ENCODE measurements at places on chromosomes 3 and 15.

DNA sequence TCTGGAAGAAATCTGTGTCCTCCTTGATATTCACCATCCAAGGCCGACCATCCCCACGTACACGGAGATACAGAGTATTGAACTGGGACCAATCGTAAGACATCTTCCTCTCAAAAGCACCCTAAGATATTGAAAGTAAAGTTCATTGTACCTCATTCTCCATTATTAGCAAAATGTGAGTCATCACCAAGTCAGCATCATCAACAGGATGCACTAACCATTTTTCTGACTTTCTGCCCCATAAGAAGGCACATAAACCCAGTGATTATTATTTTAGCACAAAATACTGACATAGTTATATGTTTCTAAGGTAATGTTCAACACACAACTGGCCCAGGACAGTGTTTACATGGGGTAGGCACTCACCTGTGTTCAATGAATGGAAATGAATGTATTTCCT lies 7.4 kb downstream of the NDUFAF1 start:
- DNase-seq, result no peak

GRCh38 chr15:33292717-33293307 lies 18.0 kb upstream of the RYR3 start:
- no peak for DNase-seq

DNA sequence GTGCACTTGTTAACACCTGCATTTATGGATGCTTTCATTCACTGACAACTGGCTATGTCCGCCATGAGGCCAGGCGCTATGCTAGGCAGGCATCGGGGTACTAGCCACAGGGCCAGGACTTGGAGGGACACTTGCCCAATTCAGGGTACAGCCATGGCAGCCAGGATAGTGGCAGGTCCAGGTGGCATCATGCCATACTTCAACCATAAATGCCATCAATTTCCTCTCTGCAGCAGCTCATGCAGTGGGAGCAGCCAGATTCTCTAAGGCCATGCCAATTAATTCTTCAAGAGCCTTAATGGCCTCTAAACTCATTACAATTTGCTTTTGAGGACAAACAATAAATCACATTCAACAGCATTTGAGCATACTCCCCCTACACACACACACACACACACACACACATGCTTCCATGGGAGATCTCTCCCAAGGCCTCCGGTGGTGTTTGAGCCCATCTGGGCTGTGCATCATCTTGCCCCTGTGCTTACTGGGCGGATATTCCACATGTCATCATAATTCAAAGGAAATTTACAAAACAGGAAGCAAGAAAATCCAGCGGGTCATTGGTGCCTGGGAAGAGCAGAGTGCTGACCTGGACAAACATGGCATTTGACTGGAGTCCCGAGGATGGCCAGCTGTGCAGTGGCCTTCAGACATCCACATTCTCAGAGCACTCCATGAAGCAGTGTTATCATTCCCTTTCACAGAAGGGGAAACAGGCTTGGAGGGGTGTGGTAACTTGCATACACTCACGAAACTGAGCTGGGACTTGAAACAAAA lies 109.1 kb downstream of the IQSEC1 start:
- DNase-seq, result no peak

DNA sequence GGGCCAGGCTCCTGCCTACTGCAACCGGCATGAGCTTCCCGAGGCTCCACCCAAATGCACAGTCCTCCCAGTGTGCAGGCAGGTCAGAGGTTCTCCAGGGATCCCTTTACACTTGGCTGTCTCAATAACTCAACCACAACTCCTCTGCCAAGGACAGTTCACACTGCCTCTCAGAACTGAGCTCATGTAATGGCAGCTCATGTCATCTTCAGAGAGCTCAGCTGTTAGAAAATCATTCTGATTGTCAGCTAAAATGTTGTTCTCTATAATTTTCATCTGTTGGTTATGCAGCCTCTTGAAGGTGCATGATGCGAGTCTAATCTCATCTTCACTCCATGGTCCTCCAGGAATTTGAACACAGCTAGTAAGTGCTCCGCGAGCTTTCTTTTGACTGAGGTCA lies 76.7 kb downstream of the SST start:
- DNase-seq, result no peak

DNA sequence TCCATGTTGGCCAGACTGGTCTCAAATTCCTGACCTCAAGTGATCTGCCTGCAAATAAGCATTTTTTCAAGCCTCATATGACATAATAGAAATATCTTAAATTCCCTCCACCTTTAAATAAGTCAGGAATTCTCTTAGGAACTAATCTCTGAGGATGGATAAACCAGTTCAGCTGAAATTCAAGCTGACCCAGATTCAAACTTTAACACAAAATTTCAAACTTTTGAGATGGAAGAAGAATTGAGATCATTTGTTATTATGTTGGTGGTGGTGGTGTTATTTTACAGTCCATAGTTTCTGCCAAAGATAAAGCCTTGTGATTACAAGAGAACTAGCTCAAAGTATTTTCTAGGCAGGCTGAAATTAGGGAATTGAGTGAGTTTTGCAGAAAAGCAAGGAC lies 85.5 kb downstream of the SSR3 start:
- no peak for DNase-seq

- no peak for DNase-seq
These were observed 406.8 kb upstream of the ZNF385D start for GRCh38 chr3:22157848-22158247.

DNA sequence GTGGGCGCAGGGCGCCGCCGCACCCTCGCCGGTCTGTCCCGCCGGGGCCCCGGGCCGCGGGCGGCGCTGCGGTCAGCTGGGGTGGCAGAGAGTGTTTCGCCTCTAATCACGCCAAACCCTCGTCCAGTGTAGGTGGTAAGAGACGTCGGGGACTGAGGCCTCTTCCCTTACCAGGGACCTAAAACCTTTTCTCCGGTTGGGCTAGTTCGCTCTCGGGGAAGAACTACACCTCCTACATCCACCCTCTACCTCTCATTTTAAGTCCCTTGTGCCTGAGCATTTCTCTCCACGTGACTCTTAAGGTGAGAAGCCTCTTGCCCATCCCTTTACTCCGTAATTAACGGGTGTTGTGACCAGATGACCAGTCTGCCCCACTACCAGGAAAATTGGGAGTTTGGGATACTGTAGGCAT lies 520 bp downstream of the TMEM42 start:
- DNase-seq, result no peak

DNA sequence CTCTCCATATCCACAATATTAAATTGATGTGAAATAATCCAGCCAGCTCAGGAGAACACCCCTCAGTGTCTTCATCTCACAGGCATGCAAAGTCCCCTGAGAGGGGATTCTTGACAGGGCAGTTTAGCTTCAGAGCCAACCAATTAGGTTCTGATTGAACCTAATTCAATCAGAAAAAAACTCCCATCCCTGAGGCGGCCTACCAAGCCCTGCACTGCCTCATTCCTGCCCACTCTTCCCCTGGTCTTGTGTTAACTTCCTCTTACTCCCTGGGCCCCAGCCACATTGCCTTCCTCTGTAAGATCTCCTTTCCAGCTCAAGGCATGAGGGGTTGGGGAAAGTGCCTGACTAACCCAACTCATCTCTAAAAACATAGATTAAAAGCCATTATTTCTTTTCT lies 46.1 kb downstream of the FRMD4B start:
- DNase-seq, result no peak

- DNase-seq, result no peak
These were observed 66.0 kb downstream of the CRTC3 start for GRCh38 chr15:90595763-90596155.

DNA sequence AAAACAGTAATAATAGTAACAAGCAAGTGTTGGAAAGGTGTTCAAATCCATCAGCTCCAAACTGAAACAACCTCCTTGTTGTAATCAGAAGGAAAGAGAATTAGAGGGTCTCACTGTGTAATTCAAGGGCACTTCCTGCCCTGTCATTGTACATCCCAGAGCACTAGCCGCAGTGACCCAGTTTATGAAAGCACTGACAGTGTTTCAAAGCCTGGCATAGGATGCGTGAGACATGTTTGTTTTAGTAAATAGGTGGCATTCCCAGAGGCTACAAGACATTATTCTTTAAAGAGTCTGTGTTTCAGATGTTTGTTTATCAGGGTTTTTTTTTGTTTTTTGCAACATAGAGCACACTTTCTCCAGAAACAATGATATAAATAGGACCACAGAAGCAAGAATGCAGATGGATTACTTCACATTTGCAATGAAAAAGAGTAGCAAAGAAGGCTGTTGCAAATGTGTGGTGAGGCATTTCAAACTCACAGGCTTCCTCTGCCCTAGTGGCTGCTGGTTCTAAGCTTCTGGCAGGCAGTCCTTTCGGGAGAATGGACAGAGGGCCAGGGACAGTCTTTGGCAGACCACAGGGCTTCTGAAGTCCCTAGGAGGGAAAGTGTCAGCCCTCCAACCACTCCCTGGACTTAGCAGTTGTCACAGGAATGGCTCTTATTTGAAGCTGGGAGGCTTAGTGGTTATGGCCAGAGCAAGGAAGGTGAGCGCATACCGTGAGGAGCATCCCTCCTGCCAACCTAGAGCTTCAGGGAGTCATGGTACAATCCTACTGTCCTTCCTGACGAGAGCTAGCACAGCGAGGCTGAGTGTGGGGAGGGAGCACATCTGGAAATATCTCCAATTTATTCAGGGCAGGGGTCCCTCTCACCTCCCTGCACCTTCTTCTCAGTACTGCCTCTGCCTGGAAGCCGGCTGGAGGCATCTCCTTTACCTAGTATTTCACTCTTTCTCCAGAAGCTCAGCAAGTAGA lies 31.4 kb upstream of the TIPARP start:
- DNase-seq, result no peak

- no peak for DNase-seq
These were observed 8.0 kb downstream of the BCL2L10 start for GRCh38 chr15:52104532-52105004.

DNA sequence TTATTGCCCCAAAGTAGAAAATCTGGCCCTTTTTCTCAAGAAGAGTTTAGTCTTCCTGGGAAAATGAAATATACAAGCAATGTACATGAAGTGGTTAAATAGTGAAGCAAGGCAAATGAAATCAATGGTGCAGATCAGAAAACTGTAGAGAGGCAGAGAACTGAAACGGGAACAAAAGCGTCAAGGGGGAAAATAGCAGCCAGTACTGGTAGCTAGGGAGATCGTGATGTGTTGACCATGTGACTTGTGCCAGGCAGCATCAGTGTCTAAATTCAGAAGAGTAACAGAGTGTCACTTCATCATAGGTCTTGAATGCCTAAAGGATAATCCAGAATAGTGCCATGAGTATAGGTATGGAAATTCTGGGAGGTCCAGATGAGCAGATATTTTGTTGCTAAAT lies 163.1 kb downstream of the CHL1 start:
- no peak for DNase-seq

DNA sequence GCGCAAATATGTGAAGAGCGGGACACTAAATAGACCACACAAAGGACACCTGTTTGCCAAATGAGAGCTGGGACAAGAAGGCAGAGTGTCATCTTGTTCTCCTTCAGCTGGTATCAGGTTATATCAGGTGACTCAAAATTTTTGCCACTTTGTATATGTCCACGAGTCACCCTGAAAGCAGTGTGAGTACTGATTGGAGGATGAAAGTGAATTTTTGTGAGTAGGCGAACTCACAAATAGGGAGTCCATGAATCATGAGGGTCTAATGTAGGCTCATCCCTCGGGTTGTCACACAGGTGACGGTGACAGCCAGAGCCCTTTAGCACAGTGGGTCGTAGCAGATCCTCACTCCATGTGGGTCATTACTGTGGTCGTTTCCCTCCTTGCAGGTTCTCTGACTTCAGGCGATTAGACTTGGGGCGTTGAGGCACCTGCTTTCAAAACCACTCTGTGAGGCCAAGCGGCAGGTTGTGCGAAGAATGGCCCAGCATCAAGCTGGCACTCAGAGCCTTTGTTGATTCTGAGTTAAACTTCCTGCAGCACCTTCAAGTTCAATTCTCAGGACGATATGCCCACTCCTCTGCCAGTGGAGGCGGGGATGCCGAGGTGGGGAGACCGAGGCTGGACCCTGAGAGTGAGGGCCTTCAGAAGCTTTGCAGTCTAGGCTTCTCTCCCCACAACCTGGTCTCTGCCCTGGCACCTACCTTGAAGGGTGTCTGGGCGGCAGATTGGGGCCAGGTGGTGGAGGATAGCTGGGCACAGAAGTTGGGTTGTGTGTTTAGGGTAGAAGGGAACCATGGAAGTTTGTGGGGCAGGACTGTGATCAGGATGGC lies 173.8 kb downstream of the SMAD6 start:
- no peak for DNase-seq

DNA sequence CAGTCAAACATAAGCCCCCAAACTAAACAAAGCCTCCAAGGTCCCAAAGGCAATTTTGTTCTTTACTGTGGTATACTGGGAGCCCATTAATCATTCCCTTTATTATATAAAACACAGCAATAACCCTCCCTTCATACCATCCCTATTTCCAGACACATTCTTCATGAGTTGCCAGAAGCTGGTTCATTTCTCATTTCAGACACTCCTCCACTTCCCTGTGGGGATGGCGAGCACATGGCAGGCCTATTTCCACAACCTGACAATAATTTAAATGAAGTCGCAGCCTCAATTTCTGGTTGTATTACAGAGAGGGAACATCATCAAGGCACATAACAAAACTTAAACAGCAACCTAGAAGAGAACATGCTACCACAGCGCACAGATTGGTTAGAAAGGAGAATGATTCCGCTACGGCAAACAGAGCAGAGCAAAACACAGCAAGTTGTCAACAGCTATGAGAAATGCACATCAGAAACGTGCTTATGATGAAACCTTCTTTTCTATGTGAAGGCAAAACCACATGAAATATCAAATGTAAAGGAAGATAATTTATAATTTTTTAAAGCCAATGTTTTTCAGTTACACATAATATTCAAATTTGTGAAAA lies 63.3 kb upstream of the ARHGEF3 start:
- DNase-seq, result no peak

DNA sequence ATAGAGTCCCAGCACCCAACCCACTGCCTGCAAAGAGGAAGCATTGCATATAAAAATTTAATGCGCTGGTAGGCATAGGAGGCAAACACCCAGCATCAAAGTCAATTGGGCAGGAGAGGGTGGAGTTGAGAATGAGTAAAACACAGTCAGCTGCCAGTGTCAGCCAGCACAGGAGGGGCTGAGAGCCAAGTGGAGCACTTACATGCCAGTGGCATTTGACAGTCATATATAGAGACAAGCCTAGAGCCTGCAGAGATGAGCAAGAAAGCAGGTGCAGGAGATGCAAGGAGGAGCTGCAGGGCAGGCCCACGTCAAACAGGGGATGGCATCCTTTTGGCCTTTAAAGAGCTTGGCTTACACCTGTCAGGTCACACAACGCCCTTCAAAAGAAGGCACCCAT lies 27.6 kb upstream of the ZFAND6 start:
- no peak for DNase-seq

- no peak for DNase-seq
These were observed 699.6 kb downstream of the FHIT start for GRCh38 chr3:60551455-60552209.

Data from stimulated activated CD8-positive, alpha-beta memory T cell treated with anti-CD3 and anti-CD28 coated beads, Interleukin-12 subunit alpha, Interleukin-12 subunit beta, amount 100 ng/mL, for 4 hours (primary cell).